ENCODE measurements at places on chromosomes 6 and 20.

DNA sequence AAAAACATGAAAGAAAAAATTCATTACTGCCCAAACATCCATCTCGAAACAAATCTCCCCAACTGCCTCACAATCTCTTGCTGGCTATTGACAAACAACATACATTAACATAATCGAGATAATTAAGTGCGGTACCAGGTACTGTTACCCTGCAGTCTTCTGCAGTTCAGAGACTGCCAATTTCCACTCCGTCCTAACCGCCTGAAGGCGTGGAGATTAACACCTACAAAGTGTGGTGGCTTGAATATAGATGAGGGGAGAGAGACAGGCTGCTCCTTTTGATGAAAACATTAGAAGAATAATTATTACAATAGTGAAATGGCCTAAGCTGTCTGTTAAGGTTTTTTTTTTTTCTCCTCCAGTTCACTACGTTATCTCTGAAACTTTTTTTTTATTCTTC, 258.9 kb upstream of the SOX4 start:
- DNase-seq: no peak

GRCh38 chr6:85348643-85349042, 101.2 kb upstream of the NT5E start:
- no peak for DNase-seq

DNA sequence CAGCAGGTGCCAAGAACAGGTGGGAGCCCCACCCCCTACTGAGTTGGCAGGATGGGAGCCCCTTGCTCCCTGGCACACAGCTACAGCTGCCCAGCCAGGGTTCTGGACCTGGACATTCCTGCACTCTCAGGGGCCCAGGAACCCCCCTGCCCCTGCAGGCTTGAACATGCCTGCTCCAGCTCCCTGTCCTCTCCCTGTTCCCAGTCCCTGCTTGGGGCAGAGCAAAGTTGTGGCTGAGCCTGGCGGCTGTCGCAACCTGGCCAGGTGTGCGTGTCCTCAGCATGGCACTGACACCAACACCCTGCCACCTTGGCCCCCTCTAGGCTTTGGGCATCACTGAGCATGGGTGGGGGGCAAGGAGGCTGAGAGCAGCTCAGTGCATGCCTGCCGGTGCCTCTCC, 491.2 kb upstream of the NOX3 start:
- DNase-seq: no peak

GRCh38 chr20:325045-325888, at the start of gene SOX12:
Gene SOX12 (plus strand): TSS chr20:325552. CDS start chr20:325925, 373 bp downstream.
- peak; percentile 98 for DNase-seq

GRCh38 chr6:43088654-43089056, 12.5 kb downstream of the PTK7 start:
- no peak for DNase-seq

DNA sequence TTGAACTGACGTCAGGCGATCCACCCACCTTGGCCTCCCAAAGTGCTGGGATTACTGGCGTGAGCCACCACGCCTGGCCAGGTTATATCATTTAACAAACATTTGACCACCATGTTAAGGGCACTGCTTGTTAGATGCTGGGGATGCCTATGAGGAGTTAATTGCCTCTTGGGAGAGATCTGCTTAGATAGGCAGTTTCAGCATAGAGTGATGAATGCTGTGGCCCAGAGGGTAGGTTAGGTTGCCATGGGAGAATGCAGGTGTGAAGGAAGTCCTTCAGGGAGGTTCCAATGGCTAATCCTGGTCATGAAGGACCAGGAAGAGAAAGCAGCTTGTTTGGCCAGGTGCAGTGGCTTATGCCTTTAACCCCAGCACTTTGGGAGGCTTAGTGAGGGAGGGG, 17.0 kb downstream of the PHF20 start:
- DNase-seq: no peak

DNA sequence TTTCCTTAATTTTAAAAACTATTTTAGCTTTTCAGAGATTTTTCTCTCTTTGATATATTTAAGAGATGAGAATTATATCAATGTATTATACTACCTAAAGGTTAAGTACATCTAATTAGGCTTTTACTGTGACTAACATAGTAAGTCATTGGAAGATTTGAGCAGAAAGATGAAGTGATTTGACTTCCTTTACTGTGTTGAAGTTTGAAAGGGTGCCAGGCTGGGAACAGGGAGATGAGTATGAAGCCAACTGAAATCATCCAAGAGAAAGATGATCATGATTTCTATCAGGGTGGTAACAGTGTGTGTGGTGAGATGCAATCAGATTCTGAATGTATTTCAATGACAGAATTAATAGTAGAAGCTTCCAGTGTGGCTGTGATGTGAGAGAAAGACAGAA, 87.3 kb downstream of the TRDN start:
- no peak for DNase-seq
